Activated naive CD8-positive, alpha-beta T cell treated with anti-CD3 and anti-CD28 coated beads for 36 hours (primary cell): ENCODE measurements at places on chromosomes 7 and 10.

GRCh38 chr10:11725912-11726311, 16.3 kb upstream of the ECHDC3 start:
- no peak overlapping the region for H3K4me3 ChIP-seq
- peaks cover 5% of the 10 kb centered on the region for H3K4me1 ChIP-seq
- peaks cover 7% of the 10 kb centered on the region for H3K27me3 ChIP-seq
- no peaks in the 10 kb centered on the region for H3K36me3 ChIP-seq
- DNase-seq: no peak

- peaks cover 5% of the 10 kb centered on the region for H3K4me1 ChIP-seq
- H3K27ac ChIP-seq: no peak overlapping the region
- H3K36me3 ChIP-seq: peaks cover 2% of the 10 kb centered on the region
- no peaks in the 10 kb centered on the region for H3K27me3 ChIP-seq
- no peak for DNase-seq
- H3K4me3 ChIP-seq: no peak overlapping the region
These were observed 21.9 kb downstream of the FRA10AC1 start for GRCh38 chr10:93680412-93681047.

DNA sequence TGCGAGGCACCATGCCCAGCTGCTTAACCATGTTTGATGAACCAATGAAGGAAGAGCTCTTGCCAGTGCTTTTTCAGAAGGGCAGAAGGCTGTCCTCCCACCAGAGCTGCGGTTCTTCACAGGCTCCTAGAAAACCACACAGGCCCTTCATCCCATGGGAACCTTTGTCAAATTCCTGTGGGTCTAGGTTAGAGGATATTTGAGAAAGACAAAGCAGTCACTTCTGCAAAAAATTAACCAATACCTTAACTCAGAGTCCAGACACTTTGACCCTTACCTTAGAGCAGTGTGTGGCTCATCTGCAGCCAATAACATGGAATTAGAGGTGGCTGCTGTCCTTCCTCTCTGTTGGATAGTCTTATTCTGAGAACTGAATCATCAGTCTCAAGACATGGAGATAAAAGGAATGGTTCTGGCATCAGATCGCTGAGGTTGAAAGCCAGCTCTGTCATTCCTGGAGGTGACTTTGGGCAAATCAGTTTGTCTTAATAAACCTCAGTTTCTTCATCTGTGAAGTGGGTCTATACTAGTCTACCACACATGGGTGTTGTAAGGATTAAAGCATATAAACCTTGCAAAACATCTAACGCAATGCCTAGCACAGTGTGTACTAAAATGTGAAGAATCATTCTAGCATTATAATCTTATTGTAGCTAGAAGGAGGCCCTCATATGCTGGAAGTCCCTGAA, 65.1 kb upstream of the PIP4K2A start:
- peaks cover 8% of the 10 kb centered on the region for H3K36me3 ChIP-seq
- no peak overlapping the region for H3K4me3 ChIP-seq
- no peak overlapping the region for H3K27ac ChIP-seq

DNA sequence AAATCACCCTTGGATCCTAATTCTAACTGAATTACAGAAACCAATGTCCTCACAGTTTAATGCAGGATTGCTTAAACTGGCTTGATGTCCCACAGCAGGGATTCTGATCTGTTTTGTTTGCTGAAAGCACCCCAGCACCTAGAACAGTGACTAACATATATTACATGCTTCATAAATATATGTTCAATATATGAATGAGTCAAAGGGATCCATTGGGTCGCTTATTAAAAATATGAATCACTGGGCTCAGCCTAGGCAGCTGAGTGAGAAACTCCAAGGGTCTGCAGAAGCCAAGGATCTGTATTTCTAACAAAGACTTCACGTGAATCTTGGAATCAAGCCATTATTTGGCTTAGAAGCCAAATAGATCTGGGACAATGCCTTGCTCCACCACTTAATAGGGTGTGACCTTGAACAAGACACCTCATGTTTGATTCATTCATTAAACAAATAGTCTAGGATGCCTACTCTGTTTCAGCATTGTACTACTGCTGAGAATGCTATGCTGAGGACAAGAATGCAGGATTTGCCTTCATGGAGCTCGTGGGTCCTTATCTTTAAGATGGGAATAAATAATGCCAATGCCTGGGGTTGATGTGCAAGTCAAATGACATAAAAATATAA, 103.4 kb upstream of the DLX6 start:
- H3K4me1 ChIP-seq: no peaks in the 10 kb centered on the region
- no peak overlapping the region for H3K4me3 ChIP-seq
- no peaks in the 10 kb centered on the region for H3K36me3 ChIP-seq

- no peak for DNase-seq
- no peak overlapping the region for H3K27ac ChIP-seq
These were observed 82.7 kb upstream of the GPR22 start for GRCh38 chr7:107387128-107387527.

DNA sequence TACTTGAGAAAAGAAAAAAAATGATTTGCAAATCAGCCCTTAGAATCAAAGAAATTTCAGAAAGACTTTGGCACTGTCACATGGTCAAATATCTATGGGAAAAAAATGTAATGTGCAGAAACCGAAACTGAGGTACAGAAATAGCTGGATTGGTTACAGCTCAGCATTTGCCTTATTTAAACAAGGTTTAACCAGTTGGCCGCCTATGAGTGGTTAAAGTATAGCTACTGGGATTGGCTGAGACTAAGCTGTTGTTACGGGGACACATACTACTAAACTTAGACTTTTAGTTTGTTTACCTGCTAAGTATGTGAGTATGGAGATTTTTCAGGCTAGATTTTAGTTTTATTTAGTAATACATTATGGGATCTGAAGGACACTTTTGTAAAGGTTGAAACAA, 38.6 kb downstream of the SFTPD start:
- DNase-seq: no peak
- peaks cover 38% of the 10 kb centered on the region for H3K27me3 ChIP-seq
- H3K27ac ChIP-seq: no peak overlapping the region
- peaks cover 4% of the 10 kb centered on the region for H3K4me1 ChIP-seq
- no peak overlapping the region for H3K4me3 ChIP-seq

DNA sequence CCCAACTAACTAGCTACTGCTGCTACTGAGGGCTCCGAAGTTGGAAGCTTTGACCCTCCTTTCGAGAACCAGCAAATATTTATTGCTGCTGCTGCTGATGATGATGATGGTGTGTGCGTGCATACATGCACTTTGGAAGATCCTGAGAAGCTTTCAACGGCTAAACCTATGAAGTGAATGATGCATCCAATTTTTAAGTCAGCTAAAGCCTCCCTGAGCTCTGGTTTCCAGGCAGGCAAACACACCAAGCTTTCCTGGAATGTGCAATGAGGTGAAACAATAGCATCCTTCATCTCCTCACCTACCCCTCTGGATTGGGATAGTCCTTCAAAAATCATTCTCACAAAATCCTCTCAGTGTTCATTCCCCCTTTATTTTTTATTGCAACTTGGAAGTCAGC, 13.9 kb downstream of the MACC1 start:
- no peaks in the 10 kb centered on the region for H3K27me3 ChIP-seq
- peaks cover 2% of the 10 kb centered on the region for H3K4me1 ChIP-seq
- no peaks in the 10 kb centered on the region for H3K36me3 ChIP-seq
- H3K4me3 ChIP-seq: no peak overlapping the region
- DNase-seq: no peak

- no peak overlapping the region for H3K27ac ChIP-seq
- peaks cover 36% of the 10 kb centered on the region for H3K27me3 ChIP-seq
- no peak for DNase-seq
- H3K36me3 ChIP-seq: peaks cover 5% of the 10 kb centered on the region
- no peak overlapping the region for H3K4me3 ChIP-seq
These were observed 27.4 kb upstream of the UBE3C start for GRCh38 chr7:157111311-157111710.

DNA sequence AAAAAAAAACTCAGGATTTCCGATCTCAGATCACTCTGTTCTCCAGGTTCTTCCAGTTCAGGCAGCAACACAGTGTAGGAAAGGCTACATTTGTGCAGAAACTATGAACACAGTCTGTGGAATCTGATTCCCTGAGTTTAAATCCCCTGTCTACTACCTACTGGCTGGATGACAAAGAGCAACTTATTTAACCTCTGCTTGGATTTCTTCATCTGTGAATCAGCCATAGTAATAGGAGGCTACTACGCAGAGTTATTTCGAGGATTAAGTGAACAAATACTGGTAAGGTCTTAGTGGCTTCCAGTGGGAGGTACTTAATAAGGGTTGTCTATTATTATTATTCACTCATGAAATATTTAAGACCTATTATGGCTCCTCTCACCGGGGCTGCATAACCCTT, 44.3 kb upstream of the PDCD4 start:
- H3K4me1 ChIP-seq: peaks cover 4% of the 10 kb centered on the region
- no peak for DNase-seq
- no peak overlapping the region for H3K4me3 ChIP-seq
- H3K36me3 ChIP-seq: no peaks in the 10 kb centered on the region
- no peak overlapping the region for H3K27ac ChIP-seq

DNA sequence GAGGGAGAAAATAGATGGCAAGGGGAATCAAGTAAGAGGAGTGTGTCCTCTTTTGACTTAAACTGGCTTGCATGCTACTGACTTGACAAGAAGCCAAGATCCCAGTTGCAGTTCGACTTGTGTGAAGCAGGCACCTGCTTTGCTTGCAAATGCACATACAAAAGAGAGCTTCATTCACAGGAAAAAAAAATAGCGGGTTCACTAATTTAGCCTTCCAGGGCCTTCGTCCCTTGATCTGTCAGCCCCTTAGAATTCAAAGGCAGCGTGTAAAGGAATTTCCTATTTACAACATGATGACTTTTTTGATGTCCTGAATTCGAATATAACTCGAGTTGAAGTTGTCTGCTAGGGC, 192.1 kb downstream of the CELF2 start:
- peaks cover 98% of the 10 kb centered on the region for H3K4me1 ChIP-seq
- peak overlapping the region; percentile 96 for H3K27ac ChIP-seq
- H3K27me3 ChIP-seq: no peaks in the 10 kb centered on the region
- H3K36me3 ChIP-seq: peaks cover 80% of the 10 kb centered on the region

GRCh38 chr7:115940460-115941060, 90.0 kb downstream of the TFEC start:
- no peaks in the 10 kb centered on the region for H3K27me3 ChIP-seq
- H3K4me1 ChIP-seq: no peaks in the 10 kb centered on the region
- H3K4me3 ChIP-seq: no peak overlapping the region
- H3K36me3 ChIP-seq: no peaks in the 10 kb centered on the region
- H3K27ac ChIP-seq: no peak overlapping the region
- no peak for DNase-seq

- H3K4me1 ChIP-seq: peaks cover 32% of the 10 kb centered on the region
- peak overlapping the region; percentile 68 for H3K27ac ChIP-seq
- peak; percentile 56 for DNase-seq
- no peaks in the 10 kb centered on the region for H3K27me3 ChIP-seq
- peaks cover 16% of the 10 kb centered on the region for H3K36me3 ChIP-seq
- peak overlapping the region; percentile 95 for H3K4me3 ChIP-seq
These were observed 537 bp downstream of the FOXK1 start for GRCh38 chr7:4682621-4683042.

DNA sequence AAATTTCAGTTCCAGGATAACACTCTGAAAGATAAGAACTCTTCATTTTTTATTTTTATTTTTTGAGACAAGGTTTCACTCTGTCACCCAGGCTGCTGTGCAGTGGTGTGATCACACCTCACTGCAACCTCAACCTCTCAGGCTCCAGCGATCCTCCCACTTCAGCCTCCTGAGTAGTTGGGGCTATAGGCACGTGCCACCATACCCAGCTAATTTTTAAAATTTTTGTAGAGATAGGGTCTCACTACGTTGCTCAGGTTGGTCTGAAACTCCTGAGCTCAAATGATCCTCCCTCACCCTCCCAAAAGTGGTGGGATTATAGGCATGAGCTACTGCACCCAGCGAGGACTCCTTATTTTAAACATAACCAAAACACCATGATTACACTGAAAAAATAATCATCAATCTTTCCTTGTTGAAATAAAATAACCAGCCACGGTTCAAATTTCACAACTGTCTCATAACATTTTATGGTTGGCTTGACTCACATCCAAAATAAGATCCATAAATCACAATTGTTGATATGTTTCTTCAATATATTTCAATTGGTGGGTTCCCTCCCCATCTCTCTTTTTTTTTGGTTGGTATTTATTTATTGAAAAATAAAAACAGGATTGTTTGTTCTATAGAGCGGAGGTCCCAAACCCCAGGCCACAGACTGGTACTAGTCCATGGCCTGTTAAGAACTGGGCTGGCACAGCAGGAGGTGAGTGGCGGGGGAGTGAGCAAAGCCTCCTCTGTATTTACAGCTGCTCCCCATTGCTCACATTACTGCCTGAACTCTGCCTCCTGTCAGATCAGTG, 60.1 kb upstream of the FAM171A1 start:
- peaks cover 5% of the 10 kb centered on the region for H3K4me1 ChIP-seq
- no peak for DNase-seq
- peaks cover 31% of the 10 kb centered on the region for H3K27me3 ChIP-seq
- no peak overlapping the region for H3K4me3 ChIP-seq
- no peak overlapping the region for H3K27ac ChIP-seq
- no peaks in the 10 kb centered on the region for H3K36me3 ChIP-seq

DNA sequence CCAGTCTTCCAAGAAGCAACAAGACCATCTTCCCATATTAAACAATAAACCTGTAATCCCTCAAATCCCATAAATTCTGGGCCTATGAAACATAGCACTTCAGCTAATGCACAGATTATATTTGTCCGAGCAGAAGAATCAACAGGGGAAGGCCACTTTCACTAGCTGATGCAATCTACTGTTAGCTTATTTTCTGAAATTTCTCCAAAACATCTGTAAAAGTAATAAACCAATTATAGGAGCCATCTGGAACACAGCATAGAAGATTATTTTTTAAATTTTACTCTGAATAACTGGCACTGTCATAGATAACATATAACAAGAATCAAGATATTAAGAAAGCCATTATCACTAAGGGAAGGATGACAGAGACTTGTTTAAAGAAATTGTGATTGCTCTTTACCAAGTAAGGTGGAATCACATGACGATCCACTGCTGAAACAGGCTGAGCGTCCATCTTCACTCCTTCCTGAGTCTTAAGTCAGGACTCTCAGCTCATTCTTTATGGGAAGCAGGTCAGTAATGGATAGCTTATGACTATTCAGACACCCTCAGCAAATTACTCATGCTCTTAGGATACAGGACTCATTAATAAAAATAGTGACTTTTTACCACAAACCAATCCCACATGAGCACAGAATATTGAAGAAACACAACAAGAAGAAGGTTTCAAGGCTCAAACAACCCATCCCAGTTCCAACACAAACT, 719.5 kb downstream of the XPNPEP1 start:
- no peaks in the 10 kb centered on the region for H3K4me1 ChIP-seq
- DNase-seq: no peak
- no peaks in the 10 kb centered on the region for H3K36me3 ChIP-seq
- no peak overlapping the region for H3K27ac ChIP-seq

- H3K4me1 ChIP-seq: no peaks in the 10 kb centered on the region
- no peak overlapping the region for H3K4me3 ChIP-seq
- H3K27ac ChIP-seq: no peak overlapping the region
- no peak for DNase-seq
- H3K36me3 ChIP-seq: no peaks in the 10 kb centered on the region
- H3K27me3 ChIP-seq: no peaks in the 10 kb centered on the region
These were observed 179.2 kb downstream of the PLXNA4 start for GRCh38 chr7:132397070-132397469.

DNA sequence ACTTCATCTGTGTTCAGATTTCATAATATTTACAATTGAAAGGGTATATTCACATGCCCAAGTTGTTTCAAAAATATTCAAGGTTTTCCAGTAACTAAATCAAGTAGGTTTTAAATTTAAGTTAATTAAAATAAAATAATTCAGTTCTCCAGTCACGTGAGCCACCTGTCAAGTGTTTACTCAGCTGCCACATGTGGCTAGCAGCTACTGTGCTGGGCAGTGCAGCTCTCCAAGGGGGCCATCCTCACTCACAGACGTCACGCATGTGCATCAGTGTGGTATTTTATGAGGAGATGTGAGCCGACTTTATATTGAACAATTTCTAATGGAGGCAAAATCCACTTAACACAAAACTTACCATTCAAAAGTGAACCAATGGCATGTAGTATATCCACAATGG, 69.7 kb upstream of the CAMK2B start:
- H3K36me3 ChIP-seq: peaks cover 3% of the 10 kb centered on the region
- H3K27ac ChIP-seq: no peak overlapping the region
- no peak for DNase-seq
